Umbilical cord (tissue), 2 donors: ENCODE measurements at places on chromosomes 16 and 17. TPM values are rescaled to one million over a fixed set of nuclear protein-coding genes. Genes with fewer than 3 reads are reported as not detected.

Gene MPP3
- total RNA-seq: 11.6 TPM

Gene IRF8
- 19.5 TPM for total RNA-seq

Gene PIEZO1
- 91.7 TPM for total RNA-seq

Gene ST6GALNAC2
- total RNA-seq: not detected

Gene ZACN
- total RNA-seq: 1.7 TPM

Gene TP53TG3C
- not detected for total RNA-seq
